ENCODE measurements at places on chromosomes 6 and 20.

- DNase-seq: no peak
Observed at GRCh38 chr6:81788748-81789147, 36.3 kb upstream of the TENT5A start.

DNA sequence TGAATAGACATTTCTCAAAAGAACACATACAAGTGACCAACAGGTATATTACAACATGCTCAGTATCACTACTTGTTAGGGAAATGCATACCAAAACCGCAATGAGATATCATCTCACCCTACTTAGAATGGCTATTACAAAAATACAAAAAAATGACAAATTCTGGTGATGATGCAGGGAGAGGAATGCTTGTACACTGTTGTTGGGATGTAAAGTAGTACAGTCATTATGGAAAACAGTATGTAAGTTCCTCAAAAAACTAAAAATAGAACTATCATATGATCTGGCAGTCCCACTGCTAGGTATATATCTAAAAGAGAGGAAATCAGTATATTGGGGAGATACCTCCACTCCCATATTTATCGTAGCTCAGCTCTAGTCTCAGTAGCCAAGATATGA is 10.9 kb upstream of the SLC17A5 start:
- no peak for DNase-seq

DNA sequence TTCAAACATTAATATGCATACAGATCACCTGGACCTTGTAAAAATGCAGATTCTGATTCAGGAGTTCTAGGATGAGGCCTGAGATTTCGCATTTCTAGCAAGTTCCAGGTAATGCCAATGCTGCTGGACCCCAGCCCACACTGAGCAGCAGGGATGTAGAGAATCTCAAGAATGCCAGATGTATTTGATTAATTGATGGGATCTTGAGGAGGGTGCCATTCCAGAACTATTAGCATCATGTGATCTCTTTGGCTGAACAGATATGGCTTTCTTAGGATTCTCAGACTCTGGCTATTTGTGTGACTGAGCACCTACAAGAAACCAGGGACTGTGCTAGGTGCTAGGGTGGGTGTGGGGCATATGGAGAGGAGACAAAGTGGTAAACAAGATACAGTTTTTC is 16.5 kb upstream of the SNX3 start:
- no peak for DNase-seq

GRCh38 chr20:2000285-2000684 is 6.4 kb upstream of the PDYN start:
- no peak for DNase-seq

- DNase-seq: no peak
Observed at GRCh38 chr6:112310439-112311125, 36.5 kb upstream of the RFPL4B start.

DNA sequence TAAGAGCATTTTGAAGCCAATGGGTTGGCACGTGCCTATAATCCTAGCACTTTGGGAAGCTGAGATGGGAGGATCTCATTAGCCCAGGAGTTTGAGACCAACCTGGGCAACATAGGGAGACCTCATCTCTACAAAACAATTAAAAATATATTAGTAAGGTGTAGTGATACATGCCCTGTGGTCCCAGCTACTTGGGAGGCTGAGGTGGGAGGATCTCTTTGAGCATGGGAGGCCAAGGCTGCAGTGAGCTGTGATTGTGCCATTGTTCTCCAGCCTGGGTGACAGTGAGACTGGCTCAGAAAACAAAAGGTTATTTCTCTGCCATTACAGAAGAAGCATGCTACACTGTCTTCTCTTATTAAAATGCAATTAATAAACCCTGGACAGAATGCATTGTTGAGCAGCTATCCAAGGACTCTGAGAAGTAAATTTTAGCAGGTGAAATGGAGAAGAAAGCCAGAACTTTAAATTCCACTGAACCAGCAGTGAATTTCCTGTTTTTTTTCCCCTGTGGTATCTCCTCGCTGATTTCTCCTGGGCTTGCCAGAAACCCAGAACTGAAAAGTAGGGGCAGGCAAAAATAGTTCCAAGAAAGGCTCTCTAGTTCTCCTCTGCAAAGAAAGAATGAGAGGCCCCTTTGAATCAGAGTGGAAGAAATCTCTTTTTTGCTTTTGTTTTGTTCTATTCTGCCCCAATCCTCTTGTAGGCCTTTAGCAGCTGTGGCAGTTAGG is 8.4 kb downstream of the AMD1 start:
- DNase-seq: no peak

GRCh38 chr20:55456316-55456940 is 548.9 kb downstream of the CBLN4 start:
- no peak for DNase-seq

- no peak for DNase-seq
Observed at GRCh38 chr6:105646391-105646867, 243.5 kb upstream of the PREP start.

DNA sequence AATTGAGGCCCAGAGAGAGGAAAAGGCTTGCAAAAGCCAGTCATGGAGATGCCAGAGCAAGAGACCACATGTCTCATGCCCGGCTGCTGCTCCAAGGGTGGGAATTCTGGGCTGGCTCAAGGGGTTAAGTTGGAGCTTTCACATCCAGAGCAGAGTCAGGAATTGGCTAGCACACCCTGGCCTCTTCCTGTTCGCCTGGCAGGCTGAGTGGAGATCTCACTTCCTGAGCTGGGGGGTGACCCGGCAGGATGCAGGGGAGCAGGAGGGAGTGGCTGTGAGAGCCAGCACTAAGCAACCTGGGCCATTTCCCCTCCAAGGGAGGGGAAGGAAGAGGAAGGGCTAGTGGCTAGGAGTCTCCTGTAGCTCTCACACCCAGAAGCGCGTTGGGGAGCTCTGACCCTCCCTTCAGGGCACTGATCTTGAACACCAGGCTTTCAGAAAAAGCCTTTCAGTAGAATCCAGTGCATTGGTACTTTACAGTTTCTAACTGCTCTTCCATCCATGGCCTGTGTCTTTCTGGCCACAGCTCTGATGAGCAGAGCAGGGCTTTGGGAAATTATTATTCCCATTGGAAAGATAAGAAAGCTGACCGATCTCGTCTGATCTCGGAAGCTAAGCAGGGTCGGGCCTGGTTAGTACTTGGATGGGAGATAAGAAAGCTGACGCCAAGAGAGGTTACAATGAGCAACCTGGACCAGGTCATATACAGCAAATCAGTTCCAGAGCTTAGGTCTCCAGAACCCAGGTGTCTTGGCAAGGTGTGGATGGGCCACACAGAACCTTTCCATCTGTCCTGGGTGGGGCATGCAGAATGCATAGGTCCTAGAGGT is 2.2 kb upstream of the CCM2L start:
- DNase-seq: no peak

DNA sequence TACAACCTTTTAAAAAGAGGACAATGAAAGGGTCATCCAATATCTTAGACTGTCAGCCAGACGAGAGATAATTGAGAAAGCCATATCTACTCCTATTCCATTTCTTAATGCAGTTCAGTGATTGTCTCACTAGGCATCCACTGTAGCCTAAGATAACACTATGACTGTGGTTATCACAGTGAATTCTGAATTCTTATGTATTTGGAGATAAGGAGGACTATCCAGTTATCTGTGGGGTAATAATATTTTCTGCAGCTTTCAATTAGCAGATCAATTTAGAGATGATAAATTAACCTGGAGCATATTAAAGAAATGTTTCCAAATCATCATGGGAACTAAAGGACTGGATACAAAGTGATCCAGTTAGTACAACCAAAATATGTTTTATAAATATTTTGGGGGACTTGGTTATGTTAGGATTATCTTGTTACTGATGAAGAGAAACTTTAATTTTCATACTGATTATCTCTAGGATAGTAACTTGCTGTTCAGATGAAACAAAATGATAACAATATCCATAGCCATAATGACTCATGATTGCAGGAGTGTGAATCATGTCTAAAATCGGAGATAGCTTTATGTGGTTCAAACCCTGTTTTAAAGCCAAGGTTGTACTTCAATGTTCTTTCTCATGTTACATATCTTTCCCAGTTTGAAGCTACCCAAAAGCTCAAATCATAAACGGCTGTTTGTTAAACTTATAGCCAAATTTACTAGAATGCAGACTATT is 1152.0 kb downstream of the HACE1 start:
- no peak for DNase-seq

DNA sequence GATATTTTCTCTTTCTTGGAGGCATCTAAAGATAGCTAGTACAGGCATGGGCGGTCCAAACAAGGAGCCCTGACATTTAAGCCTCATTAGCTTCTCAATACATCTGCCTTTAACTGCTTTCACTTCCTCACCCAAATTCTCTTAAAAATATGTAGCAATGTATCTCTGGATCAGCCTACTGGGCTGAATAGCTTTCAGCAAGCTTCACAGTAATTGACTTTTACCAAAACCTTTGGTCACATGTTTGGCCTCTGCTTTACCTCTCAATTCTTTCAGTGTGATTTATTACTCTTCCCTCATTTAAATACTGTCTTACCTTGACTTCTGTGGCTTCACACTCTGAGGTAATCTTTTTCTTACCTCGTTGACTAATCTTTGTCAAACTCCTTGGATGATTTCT is 1618.1 kb downstream of the GRIK2 start:
- no peak for DNase-seq

- no peak for DNase-seq
Observed at GRCh38 chr6:132936646-132937045, 122.3 kb downstream of the RPS12 start.

- DNase-seq: no peak
Observed at GRCh38 chr6:133426038-133426437, 184.9 kb downstream of the EYA4 start.

Data from activated naive CD8-positive, alpha-beta T cell treated with anti-CD3 and anti-CD28 coated beads, Interleukin-2, amount 50 U/mL, for 16 hours (primary cell).